ENCODE measurements at places on chromosomes 12 and 14.

DNA sequence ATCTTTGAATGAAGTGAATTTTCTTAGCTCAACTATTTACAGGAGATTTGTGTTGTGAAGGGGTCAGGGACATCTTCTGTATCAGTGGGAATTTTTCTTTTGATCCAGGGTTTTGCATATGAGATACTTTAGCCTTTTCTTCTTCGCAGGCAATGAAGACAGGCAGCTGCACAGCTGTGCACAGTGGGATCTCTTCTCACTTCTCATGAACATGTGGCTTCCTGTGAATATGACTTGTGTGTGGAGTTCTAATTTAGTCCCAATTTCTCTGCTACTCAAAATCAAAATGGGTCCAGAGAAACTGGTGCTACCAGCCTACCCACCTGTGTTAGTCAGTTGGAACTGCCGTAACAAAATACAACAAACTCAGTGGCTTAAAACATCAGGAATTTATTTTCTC lies 37.8 kb downstream of the ARF6 start:
- no peak for DNase-seq

DNA sequence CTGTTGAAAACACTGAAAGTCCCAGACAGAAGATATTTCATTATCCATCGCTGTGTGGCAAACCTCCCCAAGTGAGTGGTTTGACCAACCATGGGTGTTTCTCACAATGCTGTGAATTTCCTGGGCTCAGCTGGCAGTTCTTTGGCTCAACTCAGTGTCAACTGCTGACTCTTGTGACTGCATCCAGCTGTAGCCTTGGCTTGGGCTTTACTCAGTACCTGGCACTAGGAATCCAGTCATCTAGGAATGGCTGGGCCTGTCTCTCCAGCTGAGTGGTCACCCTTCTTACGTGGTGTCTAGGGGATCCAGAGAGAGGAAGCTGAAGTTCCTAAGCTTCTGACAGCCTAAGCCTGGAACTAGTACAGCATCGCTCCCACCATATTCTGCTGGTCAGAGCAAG lies 80.7 kb upstream of the PSMC1 start:
- DNase-seq = no peak

DNA sequence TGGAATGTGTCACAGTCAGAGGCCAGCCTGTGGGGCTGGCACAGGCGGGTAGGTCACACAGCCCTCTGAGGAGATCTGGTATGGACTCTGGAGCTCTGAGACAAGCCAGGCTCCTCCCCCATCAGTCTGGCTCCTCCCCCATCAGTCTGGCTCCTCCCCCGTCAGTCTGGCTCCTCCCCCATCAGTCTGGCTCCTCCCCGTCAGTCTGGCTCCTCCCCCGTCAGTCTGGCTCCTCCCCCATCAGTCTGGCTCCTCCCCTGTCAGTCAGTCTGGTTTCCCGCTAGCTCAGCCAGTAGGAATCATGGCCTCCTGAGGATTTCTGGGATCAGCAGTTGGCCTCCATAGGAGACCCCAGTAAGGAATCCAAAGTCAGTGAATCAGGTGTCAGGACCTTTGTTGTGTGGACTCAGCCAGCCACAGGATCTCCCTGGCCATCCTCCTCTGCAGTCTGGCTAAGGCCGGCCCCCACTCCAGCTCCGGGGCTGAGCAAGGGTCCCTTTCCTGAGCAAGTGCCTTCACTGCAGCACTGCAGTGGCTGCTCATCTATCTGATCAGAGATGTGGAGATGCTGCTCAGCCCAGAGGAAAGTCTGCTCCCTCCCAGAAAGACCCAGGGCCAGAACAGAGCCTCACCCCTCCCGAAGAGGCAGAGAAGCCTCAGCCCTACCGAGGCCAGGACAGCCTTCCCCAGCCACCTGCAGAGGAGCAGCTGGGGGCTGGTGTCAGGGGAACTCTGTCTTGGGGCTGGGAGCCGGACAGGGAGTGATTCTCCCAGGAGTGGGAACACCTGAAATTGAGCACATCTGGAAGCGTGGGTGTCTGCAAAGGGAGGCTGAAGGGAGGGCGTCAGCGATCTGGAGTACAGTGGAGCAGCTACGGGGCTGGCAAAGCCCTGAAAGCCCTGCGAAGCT lies 35.7 kb downstream of the IQSEC3 start:
- DNase-seq = no peak

DNA sequence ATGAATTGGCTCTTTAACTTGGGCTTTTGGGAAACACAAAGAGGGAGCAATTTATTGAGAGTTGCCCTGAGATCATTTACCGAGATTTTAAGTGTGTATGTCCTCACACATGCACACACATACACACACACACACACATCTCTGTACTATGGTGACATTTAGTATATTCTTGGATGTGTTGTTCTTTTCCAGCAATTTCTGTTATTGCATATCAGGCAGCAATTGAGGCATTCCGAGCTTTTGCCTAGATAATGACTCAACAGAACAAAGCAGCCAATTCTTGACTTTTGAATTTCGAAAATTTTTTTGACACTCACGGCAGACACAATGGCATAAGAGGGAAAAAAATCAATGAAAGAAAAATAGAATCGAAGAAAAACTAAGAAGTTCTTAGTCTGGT lies 248.5 kb downstream of the DUSP6 start:
- no peak for DNase-seq

- no peak for DNase-seq
These were observed 1095.1 kb downstream of the BCL11B start for GRCh38 chr14:98176892-98177291.

GRCh38 chr12:119809023-119809422 lies 68.1 kb downstream of the CIT start:
- no peak for DNase-seq

- DNase-seq = no peak
These were observed 42.8 kb upstream of the DDHD1 start for GRCh38 chr14:53195949-53196348.

- no peak for DNase-seq
These were observed 93.7 kb downstream of the SAMD4A start for GRCh38 chr14:54660604-54661111.

DNA sequence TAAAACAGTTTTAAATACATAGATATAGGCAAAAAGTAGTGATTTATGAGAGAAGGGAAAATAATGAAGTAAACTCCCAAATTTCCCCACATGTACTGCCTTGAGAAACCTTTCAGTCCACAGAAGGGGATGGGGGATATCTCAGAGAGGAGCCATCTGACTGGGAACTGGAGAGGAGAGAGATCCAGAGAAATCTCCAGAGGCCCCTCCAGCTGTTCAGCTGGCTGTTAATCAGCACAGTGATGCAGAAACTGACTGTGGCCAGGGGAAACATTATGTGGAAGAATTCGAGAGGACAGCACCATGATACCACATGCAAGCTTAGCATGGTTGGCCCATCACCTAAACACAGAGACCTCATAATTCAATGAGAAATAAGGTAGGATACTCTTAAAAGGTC lies 1165.9 kb upstream of the TMEM132C start:
- DNase-seq = no peak

- DNase-seq = no peak
These were observed 70.8 kb upstream of the TMCC3 start for GRCh38 chr12:94721173-94721572.

DNA sequence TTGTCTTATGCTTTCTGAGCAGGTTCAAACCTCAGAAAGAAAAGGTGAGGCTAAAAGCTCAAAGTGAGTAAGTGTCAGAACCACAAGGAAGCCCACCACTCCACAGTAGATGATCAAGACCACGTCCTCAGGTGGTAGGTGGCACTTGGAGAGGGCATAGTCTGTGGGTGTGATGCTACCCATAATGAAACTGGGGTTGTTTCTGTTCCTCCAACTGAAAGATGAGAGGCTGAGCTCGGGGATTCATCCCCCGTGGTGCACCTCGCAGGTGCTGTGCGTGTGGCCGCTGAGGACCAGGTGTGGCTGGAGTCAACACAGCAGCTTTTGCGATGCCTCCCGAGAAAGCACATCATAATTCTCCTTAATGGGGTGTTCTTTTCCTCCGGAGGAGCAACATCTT lies 285.7 kb downstream of the TTC8 start:
- DNase-seq = no peak

GRCh38 chr12:121376754-121377697 lies 22.9 kb upstream of the RNF34 start:
- DNase-seq = no peak

DNA sequence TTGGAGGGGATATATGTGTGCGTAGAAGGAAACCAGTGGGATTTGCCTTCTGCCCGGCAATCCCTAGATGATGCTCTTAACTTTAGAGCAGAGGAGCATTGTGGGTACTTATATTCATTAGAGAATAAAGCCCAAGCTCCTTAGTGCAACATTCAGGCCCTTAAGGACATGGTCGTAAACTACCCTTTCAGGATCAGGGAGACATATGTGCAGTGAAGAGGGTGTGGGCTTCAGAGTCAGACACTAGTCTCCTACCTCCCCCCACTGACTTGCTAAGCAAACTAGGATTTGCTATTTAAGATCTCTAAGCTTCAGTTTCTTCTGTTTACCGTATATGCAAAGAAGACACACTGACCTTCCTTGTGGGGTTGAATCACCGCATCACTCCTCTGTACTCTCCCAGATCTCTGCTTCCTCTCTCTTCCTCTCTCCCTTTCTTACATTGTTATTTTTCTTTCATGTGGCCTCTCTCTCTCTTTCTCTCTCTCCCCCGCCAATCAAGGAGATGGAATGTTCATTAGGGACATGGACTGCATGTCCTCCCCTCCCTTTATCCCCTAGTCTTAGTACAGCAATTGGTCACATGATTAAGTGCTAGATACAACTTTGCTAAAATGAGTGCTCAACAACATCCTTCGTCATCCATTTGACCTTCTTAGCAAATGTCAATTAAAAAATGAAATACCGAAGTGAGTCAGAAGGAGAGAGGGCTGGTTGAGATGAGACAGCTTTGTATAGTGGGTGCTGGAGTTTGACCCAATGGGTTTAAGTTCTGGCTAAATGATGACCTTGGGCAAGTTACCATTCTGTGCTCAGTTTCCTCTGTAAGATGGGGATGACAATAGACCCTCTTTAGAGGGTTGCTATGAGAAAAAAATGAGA lies 91.7 kb downstream of the TMX1 start:
- no peak for DNase-seq

DNA sequence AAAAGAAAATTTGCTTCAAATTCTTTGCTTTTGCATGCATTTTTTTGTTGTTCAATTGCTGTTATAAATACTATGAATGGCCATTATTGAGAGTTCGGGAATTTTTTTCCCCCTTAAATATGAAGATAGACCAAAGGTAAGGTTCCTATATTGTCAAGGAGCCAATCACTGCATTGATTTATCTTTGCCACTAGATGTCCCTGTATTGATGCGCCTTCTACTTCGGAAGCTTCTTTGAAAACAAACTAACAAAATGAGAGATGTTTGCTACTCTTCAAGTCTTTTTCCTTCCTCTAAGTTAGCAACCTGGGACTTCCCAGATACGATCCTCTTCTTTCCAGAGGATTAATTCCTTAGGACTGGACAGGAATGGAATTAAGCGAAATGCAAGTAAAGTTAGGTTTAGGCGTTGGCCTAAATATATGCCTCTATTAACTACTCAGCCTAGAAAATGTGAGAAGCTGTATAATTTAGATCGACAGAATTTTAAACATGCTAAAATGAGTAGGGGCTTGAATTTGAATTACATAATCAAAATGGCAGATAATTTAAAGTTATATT lies 318.1 kb downstream of the AEBP2 start:
- DNase-seq = no peak

DNA sequence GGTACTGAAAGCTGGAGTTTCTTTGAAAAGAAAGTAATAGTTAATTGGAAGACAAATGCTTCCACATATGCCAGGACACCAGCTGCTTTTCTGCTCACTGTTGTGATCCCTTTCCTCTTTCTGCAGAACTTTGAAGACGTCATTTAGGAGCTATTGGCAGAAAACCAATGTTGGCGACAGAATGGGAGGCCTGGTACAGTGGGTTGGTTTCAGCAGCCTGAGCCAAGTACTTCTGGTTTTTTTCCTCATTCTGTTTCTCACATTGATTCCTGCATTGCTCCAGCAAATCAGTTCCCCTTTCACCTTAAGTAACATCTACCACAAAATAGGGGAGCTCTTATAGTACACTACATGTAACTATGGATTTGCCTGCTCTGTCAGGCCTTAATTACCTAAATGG lies 96.9 kb downstream of the FIGNL2 start:
- DNase-seq = no peak

GRCh38 chr12:118840399-118840798 lies 140.9 kb upstream of the SRRM4 start:
- DNase-seq = no peak

- no peak for DNase-seq
These were observed 35.6 kb upstream of the ANKS1B start for GRCh38 chr12:100020370-100020769.

- DNase-seq = no peak
These were observed 169.3 kb downstream of the EMP1 start for GRCh38 chr12:13365748-13366366.

DNA sequence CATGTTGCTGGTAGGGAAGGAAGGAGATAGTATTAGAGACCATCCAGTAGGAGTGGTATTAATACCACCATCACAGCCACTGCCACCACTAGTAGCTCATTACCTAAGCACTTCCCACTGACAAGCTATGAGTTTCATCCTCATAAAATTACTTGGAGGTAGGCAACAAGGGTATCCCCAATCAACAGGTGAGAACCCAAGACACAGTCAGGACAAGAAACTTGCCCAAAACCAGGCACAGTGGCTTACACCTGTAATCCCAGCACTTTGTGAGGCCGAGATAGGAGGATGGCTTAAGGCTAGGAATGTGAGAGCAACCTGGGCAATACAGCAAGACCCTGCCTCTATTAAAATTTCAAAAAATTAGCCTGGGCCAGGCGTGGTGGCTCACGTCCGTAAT lies 5.5 kb downstream of the ADCY6 start:
- DNase-seq = no peak

DNA sequence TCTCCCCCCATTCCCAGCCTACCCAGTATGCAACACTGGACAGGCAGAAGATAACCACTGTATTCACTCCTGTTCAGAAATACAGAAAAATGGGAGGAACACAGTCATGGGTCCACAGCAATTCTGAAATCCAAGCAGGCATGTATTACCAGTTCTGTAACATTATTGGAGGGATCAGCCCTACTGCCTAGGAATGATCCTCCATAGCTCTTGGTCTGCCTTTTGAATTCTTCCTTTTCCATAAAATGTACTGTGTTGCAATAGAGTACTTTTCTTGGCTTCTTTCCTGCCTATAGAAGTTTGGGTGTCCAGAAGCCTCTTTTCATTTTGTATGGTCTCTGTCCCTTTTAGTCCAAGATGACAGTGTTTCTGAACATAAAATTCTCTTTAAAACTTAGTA lies 46.5 kb downstream of the SPATS2 start:
- DNase-seq = no peak

GRCh38 chr12:67692966-67693365 lies 44.4 kb downstream of the DYRK2 start:
- DNase-seq = no peak

- peak; percentile 70 for DNase-seq
These were observed 259.1 kb downstream of the PCNX1 start for GRCh38 chr14:71166180-71166837.

GRCh38 chr12:12611512-12612306 lies at the start of gene CREBL2:
TSS of gene CREBL2 (plus strand) at chr12:12611876. CDS start at chr12:12612173, 297 bp downstream.
- DNase-seq = peak; percentile 92

- no peak for DNase-seq
These were observed 2.4 kb downstream of the VRK1 start for GRCh38 chr14:96799489-96800054.

GRCh38 chr12:28563936-28564335 lies 373.7 kb downstream of the CCDC91 start:
- peak; percentile 73 for DNase-seq
